ENCODE measurements at places on chromosomes 3 and 15. TPM values are rescaled to one million over a fixed set of nuclear protein-coding genes. Genes with fewer than 3 reads are reported as not detected.

- no peaks in the 10 kb centered on the region for H3K36me3 ChIP-seq
- no peaks in the 10 kb centered on the region for H3K4me1 ChIP-seq
- no peaks in the 10 kb centered on the region for H3K27me3 ChIP-seq
- no peak overlapping the region for H3K27ac ChIP-seq
- H3K4me3 ChIP-seq: no peak overlapping the region
- DNase-seq: no peak
Measured at GRCh38 chr15:99333981-99334380, 82.7 kb downstream of the LRRC28 start.

DNA sequence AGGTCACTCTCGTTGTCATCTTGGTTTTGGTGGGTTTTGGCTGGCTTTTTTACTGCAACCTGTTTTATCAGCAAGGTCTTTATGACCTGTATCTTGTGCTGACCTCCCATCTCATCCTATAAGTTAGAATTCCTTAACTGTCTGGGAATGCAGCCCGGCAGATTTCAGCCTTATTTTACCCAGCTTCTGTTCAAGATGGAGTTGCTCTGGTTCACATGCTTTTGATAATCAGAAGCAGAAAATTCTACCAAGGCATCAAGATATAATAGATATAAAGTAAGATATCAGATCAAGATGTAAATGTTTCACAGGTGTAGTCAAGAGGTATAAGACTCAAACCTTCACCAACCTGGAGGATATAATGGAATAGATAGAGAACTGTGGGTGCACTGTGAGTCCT lies 16.0 kb downstream of the GPR176 start:
- no peak for DNase-seq
- no peaks in the 10 kb centered on the region for H3K36me3 ChIP-seq
- H3K4me3 ChIP-seq: no peak overlapping the region
- no peaks in the 10 kb centered on the region for H3K4me1 ChIP-seq

The TNIK gene
- 32.1 TPM for total RNA-seq

DNA sequence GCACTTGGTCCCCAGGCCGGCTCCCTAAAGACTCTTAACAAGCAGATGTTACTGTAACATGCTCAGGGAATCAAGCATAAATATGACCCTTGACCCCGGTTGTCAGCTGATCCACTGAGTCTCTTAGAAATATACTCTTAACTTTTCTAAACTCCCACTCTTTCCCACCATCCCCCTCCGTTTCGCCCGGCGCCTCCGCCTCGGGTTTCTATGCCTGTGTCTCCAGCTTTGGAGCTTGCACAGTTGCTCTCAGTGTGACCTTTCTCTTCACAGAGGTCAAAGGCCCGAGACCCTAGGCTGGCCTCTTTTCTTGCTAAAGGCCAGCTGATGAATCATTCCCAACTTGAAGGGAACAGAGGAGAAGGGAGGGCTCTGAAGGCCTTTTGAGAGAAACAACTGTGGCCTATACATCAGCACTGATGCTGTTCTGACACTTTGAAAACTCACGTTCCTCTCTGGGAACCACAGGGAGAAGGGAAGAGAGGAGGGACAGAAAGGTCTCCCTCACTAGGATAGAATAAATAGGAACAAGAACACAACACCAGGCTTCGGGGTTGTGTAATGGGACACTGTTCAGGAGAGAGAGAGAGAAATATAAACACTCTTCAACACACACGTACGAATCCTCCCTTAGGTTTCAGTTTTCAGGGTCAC lies 484.5 kb upstream of the NR2F2 start:
- H3K4me1 ChIP-seq: peaks cover 16% of the 10 kb centered on the region
- H3K4me3 ChIP-seq: no peak overlapping the region
- no peaks in the 10 kb centered on the region for H3K36me3 ChIP-seq
- peaks cover 14% of the 10 kb centered on the region for H3K27me3 ChIP-seq

The TUSC7 gene
- not detected for total RNA-seq

DNA sequence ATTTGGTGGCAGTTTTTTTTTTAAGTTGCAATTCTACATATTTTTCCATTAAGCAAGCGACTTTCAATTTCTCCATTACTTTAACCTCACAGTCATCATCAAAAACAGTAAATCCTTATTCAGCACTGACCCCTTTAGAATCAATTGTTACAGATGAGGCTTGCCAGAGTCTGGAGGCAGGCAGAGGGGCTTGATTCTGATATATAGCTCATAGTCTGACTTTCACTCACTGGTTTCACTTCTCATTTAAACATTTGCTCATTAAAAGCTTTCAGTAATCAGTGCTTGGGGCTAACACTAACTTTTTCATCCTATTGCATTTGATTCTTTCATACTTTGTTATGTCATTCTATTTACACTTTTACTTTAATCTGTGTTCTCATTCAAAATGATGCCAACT lies 88.4 kb downstream of the PYDC2 start:
- no peaks in the 10 kb centered on the region for H3K27me3 ChIP-seq
- H3K27ac ChIP-seq: no peak overlapping the region
- DNase-seq: no peak
- H3K4me1 ChIP-seq: no peaks in the 10 kb centered on the region
- H3K4me3 ChIP-seq: no peak overlapping the region

The GOLGA6D gene
- not detected for total RNA-seq

- peaks cover 3% of the 10 kb centered on the region for H3K27me3 ChIP-seq
- no peak for DNase-seq
- no peaks in the 10 kb centered on the region for H3K4me1 ChIP-seq
- H3K4me3 ChIP-seq: no peak overlapping the region
- H3K36me3 ChIP-seq: no peaks in the 10 kb centered on the region
Measured at GRCh38 chr3:138907539-138907938, 39.4 kb downstream of the FOXL2 start.

The MESP2 gene
- not detected for total RNA-seq

DNA sequence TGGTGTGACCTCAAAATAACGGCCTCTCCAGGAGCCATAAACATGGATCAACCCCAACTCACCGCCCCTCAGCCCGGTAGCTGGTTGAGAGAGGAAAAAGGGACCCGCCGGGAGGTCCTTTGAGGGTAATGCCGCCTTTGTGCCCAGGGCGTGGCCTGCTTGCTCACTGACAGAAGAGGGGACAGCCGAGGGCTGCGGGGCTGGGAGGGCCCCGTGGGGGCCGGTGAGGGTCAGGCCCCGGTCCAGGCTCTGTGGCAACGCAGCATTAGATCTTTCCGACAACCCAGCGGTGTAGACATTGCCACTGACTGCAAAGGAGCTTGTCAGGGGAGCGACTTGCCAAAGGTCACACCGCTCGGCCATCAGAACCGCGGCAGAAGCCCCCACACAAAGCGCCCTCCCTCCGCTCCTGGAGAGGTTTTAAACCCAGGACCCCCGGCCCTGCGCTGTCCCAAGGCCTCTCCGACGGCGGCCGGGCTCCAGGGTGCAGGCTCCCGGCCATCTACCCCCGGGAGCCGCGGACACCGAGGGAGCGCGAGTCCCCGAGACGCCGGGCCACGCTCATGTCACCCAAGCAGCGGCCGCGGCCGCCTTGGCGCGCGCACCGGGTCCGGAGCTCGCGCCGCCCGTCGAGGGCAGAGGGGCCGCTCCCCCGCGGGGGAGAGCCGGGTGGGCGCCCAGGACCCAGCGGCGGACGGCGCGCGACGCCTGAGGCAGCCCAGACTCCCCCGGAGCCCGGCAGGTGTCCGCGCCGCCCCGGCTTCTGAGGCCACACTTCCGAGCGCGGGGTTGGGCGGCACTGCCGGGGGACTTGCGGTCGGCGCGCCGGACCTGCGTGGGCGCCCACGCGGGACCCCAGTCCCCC lies 975 bp downstream of the PCSK6 start:
- peaks cover 53% of the 10 kb centered on the region for H3K27me3 ChIP-seq
- H3K4me1 ChIP-seq: peaks cover 3% of the 10 kb centered on the region
- H3K4me3 ChIP-seq: no peak overlapping the region
- H3K36me3 ChIP-seq: no peaks in the 10 kb centered on the region
- H3K27ac ChIP-seq: no peak overlapping the region

DNA sequence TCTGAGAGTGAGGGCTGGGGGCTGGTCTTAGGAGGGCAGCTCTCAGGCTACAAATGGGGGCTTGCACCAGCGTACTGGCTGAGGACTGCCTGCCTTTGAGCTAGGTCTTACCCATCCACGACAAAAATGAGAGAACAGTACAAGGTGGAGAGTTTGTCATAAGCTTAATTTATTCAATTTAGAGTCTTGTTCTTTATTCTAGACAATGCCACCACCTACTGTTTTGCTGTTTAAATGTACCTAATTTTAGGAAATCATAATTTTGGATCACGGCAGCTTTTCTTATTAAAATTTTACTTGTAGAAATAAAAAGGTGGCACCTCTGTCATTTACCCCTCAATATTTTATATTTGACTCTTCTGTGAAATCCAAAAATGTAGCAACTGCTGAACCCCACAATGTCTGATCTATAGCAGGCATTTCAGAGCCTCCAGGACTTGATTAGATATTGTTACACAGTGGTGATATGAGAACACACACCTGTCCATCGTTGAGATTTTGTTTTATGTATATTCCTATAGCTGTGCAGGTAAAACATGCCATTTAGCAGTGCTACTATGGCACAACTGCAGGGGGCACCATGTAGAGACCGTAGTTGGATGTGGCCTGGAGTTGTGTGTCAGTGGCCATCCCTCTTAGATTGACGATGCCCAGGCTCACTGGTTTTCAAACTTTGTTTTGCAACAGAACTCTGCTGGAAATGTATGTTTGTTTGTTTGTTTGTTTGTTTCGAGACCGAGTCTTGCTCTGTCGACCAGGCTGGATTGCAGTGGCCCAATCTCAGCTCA lies 88.6 kb downstream of the SLCO3A1 start:
- H3K36me3 ChIP-seq: no peaks in the 10 kb centered on the region
- H3K4me1 ChIP-seq: peaks cover 19% of the 10 kb centered on the region
- H3K4me3 ChIP-seq: no peak overlapping the region
- no peak for DNase-seq

GRCh38 chr3:108410531-108410984 lies 99.8 kb downstream of the MYH15 start:
- H3K4me3 ChIP-seq: no peak overlapping the region
- no peak overlapping the region for H3K27ac ChIP-seq
- no peaks in the 10 kb centered on the region for H3K36me3 ChIP-seq
- DNase-seq: no peak

The ADAMTS9 gene
- not detected for total RNA-seq

The ZBTB47 gene
- total RNA-seq: 0.34 TPM
